ENCODE measurements at places on chromosomes 11 and 22. TPM values are rescaled to one million over a fixed set of nuclear protein-coding genes. Genes with fewer than 3 reads are reported as not detected.

DNA sequence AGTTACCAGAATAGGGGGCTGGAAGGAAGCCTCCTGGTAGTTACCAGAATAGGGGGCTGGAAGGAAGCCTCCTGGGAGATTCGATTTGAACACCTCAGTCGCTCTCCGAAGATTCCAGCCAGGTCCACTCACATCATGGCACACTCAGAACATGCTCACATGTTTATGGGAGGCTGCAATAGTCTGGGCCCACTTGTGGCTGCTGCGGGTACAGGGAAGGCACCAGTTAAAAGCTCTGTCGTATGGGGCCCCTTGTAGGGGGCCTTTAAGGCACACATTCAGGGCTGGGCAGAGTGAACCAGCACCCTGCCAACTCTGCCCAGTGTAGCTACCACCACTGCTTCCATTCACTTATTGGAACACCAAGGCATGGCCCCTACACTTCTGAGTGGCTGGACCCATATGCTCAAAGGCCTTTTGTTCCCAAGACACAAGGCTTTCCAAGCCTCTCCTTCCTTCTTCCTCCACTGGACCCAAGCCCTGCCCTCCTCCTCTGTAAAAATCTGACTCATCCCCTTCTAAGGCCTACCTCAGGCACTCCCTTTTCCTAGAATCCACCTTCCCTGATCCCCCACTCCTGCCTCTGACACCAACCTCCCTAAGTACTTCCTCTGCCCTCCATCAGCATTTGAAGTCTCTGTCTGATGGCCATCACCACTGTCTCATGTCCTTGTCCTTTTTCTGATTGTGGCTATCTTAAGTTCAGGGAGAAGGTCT lies 28.0 kb downstream of the USP35 start:
- no peak for DNase-seq

GRCh38 chr11:115919341-115920091 lies 415.3 kb upstream of the CADM1 start:
- DNase-seq, result no peak

GRCh38 chr22:29269230-29269604 lies 1.1 kb downstream of the EWSR1 start:
- no peak for DNase-seq

DNA sequence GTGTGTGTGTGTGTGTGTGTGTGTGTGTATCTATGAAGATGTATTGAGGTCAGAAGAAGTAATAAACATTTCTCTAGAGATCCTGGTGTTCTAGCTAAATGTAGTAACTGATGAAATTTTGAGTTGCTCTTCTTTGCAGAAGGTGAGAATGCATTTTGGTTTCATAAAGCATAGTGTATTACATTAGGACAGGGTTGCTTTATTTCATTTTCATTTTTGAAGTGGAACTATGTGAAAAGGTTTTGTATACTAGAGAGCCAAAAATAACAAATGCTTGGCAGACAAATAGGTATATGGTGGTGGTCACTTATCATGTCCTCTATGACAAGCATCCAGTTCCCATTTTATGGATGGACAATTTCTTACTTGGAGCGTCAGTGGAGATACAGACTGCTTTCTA lies 99.0 kb downstream of the CASP12 start:
- no peak for DNase-seq

DNA sequence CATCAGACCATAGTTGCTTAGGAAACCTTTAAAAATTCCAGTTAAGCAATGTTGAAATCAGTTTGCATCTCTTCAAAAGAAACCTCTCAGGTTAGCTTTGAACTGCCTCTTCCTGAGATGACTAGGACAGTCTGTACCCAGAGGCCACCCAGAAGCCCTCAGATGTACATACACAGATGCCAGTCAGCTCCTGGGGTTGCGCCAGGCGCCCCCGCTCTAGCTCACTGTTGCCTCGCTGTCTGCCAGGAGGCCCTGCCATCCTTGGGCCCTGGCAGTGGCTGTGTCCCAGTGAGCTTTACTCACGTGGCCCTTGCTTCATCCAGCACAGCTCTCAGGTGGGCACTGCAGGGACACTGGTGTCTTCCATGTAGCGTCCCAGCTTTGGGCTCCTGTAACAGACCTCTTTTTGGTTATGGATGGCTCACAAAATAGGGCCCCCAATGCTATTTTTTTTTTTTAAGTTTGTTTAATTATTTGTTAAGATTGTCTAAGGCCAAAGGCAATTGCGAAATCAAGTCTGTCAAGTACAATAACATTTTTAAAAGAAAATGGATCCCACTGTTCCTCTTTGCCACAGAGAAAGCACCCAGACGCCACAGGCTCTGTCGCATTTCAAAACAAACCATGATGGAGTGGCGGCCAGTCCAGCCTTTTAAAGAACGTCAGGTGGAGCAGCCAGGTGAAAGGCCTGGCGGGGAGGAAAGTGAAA lies 73.4 kb downstream of the NCAPD3 start:
- no peak for DNase-seq

DNA sequence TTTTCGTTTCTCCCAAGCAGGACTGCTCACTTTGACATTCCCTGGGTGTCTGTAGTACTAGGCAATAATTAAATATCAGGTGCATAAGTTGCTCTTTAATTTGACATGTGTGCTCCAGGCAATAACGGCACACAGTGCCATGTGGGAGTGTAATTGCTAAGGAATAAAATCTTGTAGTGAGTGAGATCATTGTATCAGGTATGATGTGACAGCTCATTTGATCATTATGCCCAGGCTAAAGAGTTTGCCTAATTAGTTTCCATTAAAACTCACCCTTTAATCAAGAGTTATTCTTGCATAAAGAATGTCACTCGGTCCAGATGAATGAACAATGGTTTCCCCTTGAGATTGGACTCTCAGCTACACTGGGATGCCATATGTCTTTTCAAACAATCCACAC lies 220.0 kb downstream of the INSC start:
- DNase-seq, result no peak

DNA sequence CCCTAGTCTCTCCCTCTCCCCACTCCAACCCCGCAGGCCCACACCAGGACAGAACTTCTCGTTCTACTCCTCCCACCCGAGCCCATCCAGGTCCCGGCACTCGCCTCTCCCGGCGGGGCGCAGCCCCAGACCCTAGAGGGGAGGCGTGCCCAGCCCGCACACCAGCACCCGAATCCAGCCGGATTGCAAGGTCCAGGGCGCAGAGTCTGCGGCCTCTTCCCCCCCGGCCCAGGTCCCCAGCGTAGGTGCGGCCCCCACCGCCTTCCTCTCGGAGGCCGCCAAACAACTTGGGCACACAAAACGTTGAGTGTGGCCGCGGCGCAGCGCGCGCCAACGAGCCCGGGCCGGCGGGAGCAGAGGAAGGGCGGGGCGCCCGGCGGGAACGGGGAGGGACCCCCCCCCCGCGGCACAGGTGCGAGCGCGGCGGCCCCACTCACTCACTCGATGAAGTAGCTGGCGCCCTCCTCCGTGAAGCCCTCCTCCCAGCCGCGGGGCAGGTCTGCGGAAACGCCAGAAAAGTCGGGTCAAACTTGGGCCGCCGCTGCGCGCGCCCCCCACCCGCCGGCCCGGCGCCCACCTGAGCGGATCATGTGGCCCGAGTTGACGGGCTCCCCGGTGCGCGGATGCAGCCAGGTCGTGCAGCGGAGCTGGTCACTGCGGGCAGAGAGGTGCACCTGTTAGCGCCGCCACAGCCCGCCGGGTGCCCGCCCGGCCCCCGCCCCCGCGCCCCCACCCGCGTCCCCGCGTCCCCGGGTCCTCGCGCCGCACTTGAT lies 480 bp downstream of the PLEKHA7 start:
- DNase-seq, result peak; percentile 30

- DNase-seq, result no peak
These were observed 53.4 kb downstream of the P4HA3 start for GRCh38 chr11:74257959-74258553.

GRCh38 chr22:18888115-18888514 lies 18.0 kb upstream of the DGCR6 start:
- no peak for DNase-seq

- no peak for DNase-seq
These were observed 218.6 kb downstream of the FAT3 start for GRCh38 chr11:92443199-92443598.

The C11orf86 gene
- total RNA-seq, result not detected

The RAB3IL1 gene
- total RNA-seq, result not detected

The PRR33 gene
- total RNA-seq, result 0.05 TPM

The MS4A4E gene
- not detected for total RNA-seq
